ENCODE measurements at places on chromosomes 2 and 18.

GRCh38 chr18:48765053-48765452, 185.7 kb downstream of the SMAD7 start:
- peaks cover 13% of the 10 kb centered on the region for H3K36me3 ChIP-seq
- DNase-seq: no peak
- H3K4me1 ChIP-seq: no peaks in the 10 kb centered on the region
- no peaks in the 10 kb centered on the region for H3K27me3 ChIP-seq

DNA sequence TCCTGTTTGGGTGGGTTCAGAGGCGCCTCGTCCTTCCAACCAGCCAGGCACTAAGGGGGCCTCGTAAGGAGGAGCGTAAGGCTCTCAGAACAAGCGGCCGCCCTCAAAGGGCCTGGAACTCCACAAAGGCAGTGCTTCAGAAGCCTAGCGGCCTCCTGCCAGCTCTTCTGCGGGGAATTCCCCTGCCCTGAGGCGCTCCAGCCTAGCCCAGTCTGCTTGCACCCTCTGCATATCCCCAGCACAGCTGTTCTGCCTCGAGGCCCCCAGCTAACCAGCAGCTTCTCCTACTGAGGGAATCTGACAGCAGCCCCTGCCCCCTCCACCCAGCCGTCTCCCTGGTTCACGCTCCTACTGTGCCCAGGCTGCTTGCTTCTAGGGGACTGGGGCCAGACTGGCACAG, 265.9 kb downstream of the TFCP2L1 start:
- H3K4me1 ChIP-seq: no peaks in the 10 kb centered on the region
- DNase-seq: no peak
- H3K36me3 ChIP-seq: no peaks in the 10 kb centered on the region

DNA sequence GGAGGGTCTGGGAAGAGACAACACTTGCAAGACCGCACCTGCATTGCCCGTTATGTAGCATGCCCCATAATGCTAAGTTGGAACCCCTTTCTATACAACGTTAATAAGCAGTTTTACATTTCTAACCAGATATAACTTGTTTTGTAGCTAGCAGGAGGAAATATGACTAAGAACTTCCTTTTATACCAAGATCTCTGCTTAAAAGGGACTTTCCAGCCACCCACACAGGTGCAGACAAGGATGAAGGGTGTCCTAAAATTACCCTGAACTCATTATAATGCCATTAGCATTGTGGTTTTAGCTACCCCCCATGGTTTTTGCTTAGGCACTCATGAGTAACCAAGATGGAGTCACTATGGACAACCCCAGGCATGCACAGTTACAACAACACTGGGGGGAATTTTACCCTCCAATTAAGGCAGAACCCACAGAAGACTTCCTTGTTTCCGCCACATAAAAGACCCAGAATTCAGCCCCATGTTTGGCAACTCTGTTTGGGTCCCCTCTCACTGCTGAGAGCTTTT, 362.8 kb downstream of the CBLN2 start:
- no peaks in the 10 kb centered on the region for H3K36me3 ChIP-seq
- no peaks in the 10 kb centered on the region for H3K27me3 ChIP-seq
- H3K4me1 ChIP-seq: no peaks in the 10 kb centered on the region

GRCh38 chr2:202508686-202509085, 126.1 kb upstream of the FAM117B start:
- no peak overlapping the region for H3K27ac ChIP-seq
- DNase-seq: no peak
- H3K36me3 ChIP-seq: no peaks in the 10 kb centered on the region
- peaks cover 4% of the 10 kb centered on the region for H3K4me1 ChIP-seq
- H3K27me3 ChIP-seq: no peaks in the 10 kb centered on the region

DNA sequence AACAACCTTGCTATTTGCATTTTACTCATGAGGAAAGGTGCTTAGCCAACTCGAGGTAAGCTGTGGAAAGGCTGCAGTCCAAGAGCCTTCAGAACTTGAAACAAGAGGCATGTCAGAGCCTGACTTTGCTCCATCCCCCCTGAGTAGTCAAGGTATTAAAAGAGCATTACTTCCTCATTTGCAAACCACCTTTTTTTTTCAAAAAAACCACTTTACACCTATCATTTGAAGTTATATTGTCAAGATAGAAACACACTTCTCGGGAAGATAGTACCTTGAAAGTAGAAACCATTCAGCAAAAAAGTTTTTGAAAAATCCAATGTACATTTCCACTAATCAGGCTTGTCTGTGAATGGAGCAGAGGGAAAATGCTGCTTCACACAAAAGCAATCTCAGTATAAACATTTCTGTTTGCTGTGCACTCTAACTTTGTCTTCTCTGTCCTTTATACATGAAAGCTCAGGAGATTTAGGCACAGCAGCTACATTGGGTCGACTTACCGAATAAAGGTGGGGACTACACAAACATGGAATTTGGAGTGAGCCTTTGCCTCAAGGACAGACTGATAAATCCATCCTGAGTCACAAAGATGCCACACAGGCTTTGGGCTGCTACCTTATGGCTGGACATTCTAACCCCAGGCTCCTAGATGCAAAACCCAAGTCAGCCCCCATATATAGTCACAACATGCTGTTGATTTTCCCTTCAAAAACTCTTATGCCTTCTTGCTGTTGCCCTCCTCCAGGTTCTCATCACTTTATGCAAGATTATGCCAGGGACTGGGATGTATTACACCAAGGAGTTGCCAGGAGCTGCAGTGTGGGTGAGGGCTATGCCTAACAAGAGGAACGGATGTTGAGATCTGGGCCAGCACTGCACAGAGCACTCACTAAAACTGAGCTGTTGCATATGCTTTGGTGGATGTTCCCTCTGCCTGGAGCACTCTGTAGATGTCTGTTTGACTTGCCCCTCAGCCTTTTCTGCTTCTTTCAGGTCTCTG, 41.4 kb upstream of the EML4 start:
- no peak overlapping the region for H3K4me3 ChIP-seq
- no peak for DNase-seq
- no peak overlapping the region for H3K27ac ChIP-seq

GRCh38 chr2:52423111-52423510, 1344.5 kb upstream of the CHAC2 start:
- DNase-seq: no peak
- no peaks in the 10 kb centered on the region for H3K36me3 ChIP-seq
- H3K4me3 ChIP-seq: no peak overlapping the region
- no peaks in the 10 kb centered on the region for H3K4me1 ChIP-seq
- no peak overlapping the region for H3K27ac ChIP-seq

DNA sequence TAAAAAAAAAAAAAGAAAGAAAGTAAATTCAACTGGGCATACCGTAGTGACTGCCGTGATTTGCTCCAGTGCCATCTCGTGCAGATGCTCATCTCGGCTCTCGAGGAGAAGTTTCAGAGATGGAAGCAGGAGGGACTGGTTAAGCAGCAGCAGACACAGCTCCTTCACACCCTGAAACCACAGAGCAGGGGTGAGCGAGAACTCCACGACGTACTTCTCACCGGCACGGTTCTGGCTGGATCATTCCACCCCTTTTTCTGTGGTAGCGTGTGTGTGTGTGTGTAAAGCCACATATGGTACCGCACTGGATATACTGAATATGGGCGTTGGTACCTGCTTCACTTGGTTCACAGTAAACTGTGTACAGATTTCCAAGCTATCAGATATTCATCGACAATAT, 382.2 kb downstream of the NBAS start:
- no peaks in the 10 kb centered on the region for H3K27me3 ChIP-seq
- no peak overlapping the region for H3K27ac ChIP-seq
- H3K4me1 ChIP-seq: no peaks in the 10 kb centered on the region
- H3K36me3 ChIP-seq: no peaks in the 10 kb centered on the region

DNA sequence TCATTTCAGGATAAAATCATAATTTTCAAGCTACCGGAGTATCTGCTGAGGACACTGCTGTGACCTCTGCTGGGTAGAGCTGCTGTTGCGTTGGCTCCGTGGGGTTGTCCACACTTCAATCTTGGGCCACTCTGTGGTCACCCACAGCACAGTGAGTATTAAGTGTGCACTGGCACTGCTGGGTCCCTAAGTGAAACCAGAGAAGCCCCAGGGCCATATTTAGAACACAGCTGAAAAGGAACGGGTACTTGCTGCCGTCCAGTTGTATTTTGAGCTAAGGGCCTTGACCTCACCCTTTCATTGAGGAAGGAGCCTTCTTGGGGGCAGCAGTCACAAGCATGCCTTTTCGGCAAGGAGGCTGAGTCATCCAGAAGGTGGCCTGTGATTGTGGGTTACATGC, 10.1 kb downstream of the SLC9A4 start:
- no peaks in the 10 kb centered on the region for H3K4me1 ChIP-seq
- no peak overlapping the region for H3K4me3 ChIP-seq

GRCh38 chr18:13379062-13379865, 160.7 kb downstream of the LDLRAD4 start:
- no peaks in the 10 kb centered on the region for H3K27me3 ChIP-seq
- H3K4me3 ChIP-seq: no peak overlapping the region
- H3K27ac ChIP-seq: peak overlapping the region; percentile 27
- no peaks in the 10 kb centered on the region for H3K36me3 ChIP-seq

DNA sequence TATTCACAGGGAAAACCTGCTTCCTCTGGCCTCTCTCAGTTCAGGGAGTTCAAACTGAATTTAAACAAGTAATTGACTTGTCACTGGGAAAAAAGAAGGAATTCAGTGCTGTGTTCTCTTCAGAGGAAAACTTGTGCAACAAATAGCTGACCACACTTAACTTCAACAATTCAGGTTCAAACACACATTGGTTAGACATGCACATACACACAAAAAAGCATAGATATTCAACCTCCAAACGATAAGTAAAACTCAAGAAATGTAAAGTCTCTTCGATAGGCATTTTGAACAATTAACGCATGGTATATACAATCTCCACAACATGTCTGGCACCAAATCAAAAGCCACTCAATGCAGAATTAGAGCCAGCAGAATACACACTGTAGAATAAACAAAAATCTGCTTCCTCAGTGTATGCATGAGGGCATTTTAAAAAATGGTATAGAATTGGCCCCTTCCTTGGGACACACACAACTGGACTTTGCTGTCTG, 269.0 kb downstream of the TCF4 start:
- H3K4me3 ChIP-seq: peak overlapping the region; percentile 79
- peak overlapping the region; percentile 95 for H3K27ac ChIP-seq
- no peaks in the 10 kb centered on the region for H3K36me3 ChIP-seq
- peaks cover 26% of the 10 kb centered on the region for H3K4me1 ChIP-seq
- DNase-seq: no peak

DNA sequence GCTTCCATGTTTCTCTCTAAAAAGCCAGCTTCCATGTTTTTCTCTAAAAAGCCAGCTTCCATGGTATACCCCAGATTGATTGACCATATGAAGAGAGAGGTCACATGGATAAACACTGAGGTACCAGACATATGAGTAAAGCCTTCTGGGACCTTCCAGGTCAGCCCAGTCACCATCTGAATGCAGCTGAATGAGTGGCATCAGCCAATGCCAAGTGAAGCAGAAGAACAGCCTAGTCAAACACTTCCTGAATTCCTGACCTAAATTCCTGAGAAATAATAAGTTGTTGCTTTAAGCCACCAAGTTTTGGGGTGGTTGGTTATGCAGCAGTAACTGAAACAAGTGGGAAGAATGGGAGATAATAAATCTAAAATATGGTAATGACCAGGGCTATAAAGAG, 5.7 kb upstream of the ALS2 start:
- DNase-seq: no peak
- H3K27me3 ChIP-seq: no peaks in the 10 kb centered on the region
- H3K36me3 ChIP-seq: no peaks in the 10 kb centered on the region
- no peak overlapping the region for H3K4me3 ChIP-seq

GRCh38 chr2:203973676-203974075, 37.1 kb downstream of the ICOS start:
- H3K36me3 ChIP-seq: no peaks in the 10 kb centered on the region
- H3K4me1 ChIP-seq: peaks cover 59% of the 10 kb centered on the region
- no peak overlapping the region for H3K4me3 ChIP-seq
- H3K27me3 ChIP-seq: no peaks in the 10 kb centered on the region
- no peak for DNase-seq

Measured in thoracic aorta (tissue), 2 donors.